Esophagus squamous epithelium (tissue), 5 donors: ENCODE measurements at places on chromosomes 3 and 15.
A peak's percentile ranks its signal among the peaks of the same experiment; 100 is the strongest.

GRCh38 chr3:101988596-101988995 lies 139.3 kb downstream of the NFKBIZ start:
- DNase-seq = no peak

DNA sequence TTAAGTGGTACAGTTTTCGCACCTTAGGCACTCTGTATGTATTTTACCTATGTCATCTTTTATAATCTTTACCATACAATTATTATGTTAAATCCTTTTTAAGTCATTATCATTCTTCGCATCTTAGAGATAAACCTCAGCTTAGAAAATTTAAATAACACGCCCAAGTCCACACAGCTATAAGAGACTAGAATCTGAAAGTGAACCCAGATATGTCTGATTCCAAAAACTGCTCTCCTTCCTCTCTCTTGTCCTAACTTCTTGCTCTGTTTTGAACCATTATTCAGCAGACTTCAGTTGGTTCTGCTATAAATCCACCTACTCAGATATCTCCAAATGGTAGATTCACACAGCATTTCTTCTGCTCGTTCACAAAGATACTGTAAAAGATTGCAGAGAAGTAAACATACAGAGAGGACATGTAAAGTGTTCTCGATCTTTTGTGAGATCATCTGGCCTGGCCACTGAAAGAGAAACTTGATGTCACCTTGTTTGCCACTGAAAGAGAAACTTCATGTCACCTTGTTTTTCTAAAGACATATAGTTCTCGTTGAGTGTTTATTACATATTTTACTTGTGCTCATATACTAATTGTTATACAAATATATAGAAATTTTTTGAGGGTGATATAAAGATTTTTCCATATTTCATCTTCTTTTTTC lies 533.2 kb downstream of the GRM7 start:
- no peak for DNase-seq

GRCh38 chr3:37855363-37855970 lies 6.2 kb upstream of the CTDSPL start:
- DNase-seq = peak; percentile 10

DNA sequence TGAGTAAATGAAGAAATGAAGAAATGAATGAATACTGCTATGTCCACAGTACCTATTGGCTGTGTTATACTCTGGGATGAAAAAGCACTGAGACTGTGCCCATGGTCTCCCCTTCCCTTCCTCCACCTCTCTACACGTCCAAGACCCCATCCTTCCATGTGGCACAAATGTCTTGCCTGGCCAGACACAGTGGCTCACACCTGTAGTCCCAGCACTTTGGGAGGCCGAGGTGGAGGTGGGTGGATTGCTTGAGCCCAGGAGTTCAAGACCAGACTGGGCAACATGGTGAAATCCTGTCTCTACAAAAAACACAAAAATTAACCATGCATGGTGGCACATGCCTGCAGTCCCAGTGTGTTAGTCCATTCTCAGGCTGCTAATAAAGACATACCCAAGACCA lies 200.1 kb downstream of the FAM43A start:
- DNase-seq = no peak

- DNase-seq = no peak
These were observed 276.6 kb upstream of the LRTM1 start for GRCh38 chr3:55204417-55204816.

GRCh38 chr3:178086144-178086825 lies 450.0 kb upstream of the KCNMB2 start:
- DNase-seq = no peak

DNA sequence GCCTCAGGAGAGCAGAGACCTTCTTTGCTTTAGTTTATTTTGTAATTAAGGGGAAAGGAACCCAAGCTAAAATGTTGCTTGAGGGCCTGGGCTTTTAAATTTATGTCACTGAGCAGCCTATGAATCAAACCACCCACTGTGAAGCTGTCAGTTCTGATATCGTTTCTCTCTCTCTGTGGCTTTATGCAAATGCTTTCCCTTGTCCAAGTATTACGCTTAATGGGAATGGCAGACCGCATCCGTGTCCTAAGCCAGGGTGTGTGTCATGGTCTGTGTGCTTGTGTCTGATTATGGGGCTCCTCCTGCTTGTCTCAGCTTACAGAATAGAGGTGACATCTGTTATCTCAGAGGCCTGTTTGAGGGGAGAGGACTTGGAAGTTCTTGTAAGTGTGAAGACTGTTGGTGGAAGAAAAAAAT lies 82.4 kb downstream of the EBLN2 start:
- DNase-seq = no peak

- no peak for DNase-seq
These were observed 21.9 kb downstream of the AAGAB start for GRCh38 chr15:67232591-67232990.

DNA sequence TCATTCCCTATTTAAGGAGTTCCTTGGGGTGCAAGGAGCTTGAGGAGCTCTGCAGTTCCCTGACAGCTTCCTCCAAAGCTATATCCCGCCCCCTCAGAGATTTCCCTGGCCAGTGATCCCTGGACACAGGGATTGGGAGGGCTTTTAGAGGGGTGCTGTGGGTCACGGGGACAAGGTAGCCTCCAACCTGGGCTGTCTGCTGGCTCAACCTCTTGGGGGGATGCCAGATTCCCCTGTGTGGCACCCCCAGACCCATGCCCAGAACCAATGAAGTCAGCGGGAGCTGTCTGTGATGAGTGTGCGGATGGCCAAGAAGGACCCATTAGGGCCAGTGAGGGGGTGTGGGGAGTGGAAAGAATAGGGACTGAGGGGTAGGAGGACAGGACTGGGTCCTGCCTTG lies 21.0 kb upstream of the ATP2B2 start:
- DNase-seq = no peak

DNA sequence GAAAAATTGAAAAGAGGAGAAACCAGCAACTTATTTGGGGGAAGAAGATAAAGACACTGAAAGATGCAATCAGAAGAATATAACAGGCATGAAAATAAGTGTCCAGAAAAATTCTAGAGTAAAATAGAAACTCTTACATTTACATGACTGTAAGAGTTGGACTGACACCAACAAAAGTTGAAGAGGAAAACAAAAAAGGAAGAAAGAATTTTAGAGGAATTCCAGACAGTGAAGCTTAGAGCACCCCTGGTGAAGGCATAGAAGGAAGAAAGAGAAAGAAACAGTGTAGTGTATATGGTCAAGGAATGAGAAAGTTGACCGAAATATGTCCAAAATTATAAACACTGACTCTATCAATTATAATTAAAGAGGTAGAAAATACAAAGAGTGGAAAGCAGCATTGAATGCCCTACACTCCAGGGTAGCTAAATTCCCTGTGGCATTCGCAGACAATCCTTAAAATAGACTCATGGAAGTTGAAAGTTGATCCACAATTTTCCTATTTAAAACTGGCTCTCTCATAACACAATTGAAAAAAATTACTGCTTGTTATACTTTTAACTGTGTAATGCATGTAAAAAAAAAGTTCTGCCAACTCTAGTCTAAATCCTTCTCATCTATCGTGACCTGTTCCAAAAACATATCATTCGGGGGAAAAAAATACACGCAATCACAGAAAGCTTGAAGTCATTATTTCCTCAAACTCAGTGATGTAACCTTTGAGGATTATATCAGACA lies 102.6 kb upstream of the ABI3BP start:
- DNase-seq = no peak

GRCh38 chr15:89912674-89913396 lies at the start of gene ARPIN:
TSS of gene ARPIN (minus strand) at chr15:89912952. CDS start at chr15:89912835, 117 bp downstream.
- DNase-seq = no peak

DNA sequence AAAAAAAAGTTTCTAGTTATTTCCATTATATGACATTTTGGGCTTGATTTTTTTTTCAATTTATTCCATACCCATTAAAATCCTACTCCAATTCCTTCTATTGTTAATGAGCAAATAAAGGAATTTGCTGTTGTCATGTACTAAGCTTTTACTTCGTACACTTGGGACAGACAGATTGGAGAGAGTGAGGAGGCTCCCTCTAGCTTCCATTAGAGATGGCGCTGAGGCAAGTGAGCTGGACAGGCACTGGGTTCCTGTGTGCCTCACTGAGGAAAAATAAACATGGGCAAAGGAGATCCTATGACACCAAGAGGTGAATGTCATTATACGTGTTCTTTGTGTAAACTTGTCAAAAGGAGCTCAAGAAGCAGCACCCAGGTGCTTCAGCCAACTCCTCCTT lies 441.1 kb upstream of the MDFIC2 start:
- no peak for DNase-seq
